ENCODE measurements at places on chromosomes 7 and 10.

GRCh38 chr10:56596257-56596656, 235.2 kb upstream of the ZWINT start:
- no peak for DNase-seq

- no peak for DNase-seq
These were observed 28.9 kb upstream of the DNMBP start for GRCh38 chr10:100038561-100039071.

- no peak for DNase-seq
These were observed 73.2 kb downstream of the FAM241B start for GRCh38 chr10:69703256-69703655.

DNA sequence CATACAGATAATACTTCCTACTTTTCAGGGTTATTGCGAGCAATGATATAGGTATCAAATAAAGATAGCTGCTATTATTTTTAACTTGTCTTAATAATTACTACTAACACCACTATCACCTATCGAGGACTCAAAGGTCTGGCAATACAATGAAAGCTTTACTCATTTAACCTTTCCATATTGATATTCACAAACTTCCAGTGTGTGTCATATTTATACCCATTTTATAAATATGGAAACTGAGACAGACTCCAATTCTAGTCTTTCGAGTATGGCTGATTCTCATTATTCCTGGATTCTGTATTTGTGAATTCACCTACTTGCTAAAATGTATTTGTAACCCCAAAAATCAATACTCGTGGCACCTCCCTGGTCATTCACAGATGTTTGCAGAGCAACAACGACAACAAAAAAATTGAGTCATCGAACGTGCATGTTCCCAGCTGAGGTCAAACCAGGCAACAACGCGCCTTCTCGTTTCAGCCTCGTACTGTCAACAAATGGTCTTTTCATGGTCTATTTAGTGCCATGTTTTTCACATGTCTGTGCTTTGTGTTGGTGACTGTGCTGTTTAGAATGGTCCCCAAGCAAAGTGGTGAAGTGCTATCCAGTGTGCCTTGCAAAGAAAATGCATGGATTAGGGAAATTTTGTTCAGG, 51.7 kb downstream of the SMURF1 start:
- DNase-seq: no peak

All from stimulated activated CD4-positive, alpha-beta T cell treated with anti-CD3 and anti-CD28 coated beads, Interleukin-15, amount 100 ng/mL, for 24 hours (primary cell).